ENCODE measurements at places on chromosomes 1 and 21.

DNA sequence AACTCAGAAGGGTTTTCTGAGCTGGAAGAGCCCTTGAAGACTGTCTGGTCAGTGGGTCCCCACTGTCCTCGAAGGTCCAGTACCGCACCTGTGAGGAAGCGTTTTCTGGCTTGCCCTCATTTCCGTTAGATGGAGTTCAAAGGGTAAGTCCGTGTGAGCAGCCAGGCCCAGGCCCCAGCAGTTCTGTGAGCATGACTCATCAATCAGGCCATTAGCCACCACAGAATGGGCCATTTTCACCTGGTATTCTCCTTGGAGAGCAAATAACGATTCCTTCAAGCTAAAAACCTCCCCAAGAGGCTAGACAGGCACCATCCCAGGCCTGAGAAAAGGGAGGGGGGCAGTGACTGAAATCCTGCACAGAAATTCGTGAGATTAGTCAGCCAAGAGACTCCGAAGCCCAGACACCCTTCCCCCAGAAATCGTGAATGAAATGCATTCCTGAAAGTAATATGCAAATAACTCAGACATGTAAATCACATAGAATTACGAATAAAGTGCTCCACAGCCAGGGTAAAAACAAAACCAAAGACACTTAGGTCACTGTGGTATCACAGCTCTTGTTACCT is 66.0 kb downstream of the BCAR3 start:
- DNase-seq, result no peak

DNA sequence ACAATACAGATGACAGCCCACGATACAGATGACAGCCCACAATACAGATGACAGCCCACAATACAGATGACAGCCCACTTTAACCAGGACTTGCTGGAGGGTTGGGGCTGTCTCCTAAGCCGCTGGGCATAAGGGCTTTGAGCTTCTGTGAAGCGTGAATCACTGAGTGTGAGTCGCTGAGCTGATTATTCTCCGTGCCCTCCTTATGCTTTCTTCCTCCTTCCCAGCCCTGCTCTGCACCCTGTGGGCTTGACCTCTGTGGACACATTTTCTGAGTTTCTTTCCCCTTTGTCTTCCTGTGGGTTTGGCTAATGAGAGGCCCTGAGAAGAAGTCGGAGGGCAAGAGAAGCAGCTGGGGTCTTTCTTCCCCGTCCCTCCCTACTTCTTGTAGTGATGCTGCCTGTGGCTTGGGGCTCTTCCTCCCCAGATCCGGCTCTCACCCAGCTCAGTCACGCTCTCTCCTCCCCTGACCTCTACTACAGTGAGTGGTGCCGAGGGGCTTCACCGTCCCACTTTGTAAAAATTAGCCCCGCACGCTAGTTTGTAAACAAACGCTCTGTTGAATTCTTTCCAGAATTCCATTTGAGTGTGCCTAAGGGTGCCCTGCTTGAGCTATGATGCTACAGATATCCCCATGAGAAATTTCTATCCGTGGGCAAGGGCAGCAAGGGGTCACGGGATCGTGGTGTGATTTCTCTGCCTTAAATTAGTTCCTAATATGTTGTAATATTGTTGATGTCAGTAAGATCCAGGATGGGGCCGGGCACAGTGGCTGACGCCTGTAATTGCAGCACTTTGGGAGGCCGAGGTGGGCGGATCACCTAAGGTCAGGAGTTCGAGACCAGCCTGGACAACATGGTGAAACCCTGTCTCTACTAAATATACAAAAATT is 46.4 kb upstream of the SOD1 start:
- DNase-seq, result no peak

- DNase-seq, result peak; percentile 66
These were observed 93.1 kb downstream of the NID1 start for GRCh38 chr1:235971571-235972310.

DNA sequence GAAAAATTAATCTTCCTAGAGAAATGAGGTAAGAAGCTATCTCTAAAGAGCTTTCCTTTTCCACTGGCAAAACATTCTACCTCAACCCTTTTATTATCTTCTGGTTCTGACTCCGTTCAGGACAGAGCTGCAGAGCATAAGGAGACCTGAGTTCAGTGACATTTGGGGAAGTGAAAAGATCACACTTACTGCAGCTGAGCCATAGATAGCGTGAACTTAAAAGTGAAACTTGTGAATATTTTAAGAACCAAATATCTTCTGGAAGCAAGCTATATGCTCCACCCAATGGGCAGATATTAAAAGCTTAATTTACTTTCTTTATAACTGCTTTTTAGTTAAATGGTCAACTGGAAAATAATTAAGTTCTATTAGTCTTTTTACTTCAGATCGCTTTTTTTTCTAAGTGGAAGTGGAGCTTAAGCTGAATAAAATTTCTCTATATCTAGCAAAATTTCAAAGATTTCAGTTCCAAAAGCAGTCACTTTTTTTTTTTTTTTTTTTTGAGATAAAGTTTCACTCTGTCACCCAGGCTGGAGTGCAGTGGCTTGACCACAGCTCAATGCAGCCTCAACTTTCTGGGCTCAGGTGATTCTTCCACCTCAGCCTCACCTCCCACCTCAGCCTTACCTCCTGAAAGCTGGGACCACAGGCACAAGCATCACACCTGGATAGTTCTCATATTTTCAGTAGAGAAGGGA is 11.9 kb downstream of the PTPN22 start:
- no peak for DNase-seq

DNA sequence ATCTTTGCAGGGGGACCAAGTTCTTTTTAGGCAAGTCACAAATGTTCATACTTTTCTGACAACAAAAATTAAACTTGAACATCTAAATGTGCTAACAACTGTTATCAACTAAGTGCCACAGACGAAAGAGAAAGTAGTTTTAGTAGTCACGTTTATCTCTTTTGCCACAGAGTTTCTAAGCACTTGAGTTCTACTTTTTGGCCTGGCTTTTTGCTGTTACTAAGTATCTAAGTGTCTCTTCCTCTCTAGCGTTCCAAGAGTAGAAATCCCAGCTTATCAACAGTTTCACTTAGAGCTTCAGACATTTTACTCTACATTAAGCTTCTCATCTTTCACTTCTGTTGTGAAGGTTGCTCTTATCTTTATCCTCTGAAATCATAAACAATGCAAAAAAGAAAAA is 34.2 kb downstream of the GATAD2B start:
- no peak for DNase-seq

DNA sequence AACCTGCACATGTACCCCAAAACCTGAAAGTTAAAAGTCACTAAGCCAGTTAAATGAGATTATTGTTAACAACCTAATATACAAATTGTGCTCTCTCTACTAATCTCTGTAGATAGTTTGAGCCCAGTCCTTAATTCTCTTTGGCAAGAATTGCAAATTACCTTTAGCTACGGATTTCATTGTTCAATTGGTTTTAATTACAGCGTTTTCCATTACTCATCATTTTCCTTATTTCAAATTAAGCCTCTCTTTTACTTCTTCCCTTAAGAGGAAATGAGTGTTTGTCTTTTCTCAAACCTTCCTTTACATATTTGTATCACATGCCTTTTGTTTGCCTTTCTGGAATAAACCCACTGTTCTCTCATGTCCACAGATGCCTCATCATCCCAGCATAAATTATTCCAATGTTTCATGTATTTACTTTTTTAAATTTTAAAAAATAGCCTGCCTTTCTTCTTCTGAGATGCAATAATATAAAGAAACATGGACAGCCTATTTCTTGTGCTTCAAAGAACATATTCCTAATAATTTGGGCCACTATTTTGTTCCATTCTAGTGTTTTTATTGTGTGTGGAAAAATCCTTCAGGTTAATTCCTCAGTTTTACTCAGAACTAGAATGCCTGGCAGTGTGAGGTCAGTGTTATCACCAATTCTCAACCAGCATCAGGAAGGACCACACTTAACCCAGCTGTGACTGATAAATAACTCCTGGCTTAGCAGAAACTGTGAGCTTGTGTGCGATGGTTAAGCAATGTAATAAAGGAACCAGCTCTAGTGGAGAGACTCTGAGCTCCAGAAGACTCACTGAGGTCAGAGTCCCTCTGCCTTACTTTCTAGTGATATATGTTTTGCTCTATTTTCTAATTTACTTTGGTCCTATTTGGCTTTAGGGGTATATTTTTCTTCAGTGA is 600.5 kb downstream of the LTN1 start:
- no peak for DNase-seq

DNA sequence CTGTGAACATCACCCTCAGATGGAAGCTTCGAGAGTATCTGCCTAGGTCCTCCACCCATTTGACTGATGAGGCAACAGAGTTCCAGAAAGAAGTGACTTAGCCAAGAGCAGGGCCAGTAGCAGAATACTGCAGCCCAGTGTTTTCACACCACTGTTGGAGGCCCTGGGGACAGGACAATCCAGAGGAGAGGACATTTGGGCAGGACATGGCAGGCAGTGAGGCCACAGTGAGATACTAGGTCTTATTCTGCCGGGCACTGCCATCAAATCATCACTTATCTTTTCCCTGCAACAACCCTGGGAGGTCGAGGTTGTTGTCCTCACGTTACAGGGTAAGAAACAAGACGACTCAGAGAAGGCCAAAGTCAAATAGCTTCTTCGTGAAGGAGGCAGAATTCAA is 5.5 kb upstream of the FOXO6 start:
- no peak for DNase-seq

DNA sequence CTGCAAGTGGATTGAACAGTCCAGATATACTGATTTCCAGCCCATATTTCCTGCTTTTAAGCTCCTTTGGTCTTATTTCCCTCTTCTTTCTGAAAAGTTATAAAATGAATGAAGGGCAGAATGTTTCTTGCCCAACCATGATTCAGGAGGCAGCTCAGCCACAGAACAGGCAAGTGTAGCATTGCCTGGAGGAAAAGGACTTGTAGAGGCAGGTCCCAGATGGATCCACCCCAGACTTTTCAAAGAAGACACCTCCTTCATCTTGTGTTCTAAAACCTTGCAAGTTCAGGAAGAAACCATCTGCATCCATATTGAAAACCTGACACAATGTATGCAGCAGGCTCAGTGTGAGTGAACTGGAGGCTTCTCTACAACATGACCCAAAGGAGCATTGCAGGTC is at the start of gene CLCA2:
Gene CLCA2, plus strand, starts transcription at position 299 of the 400 bp plus-strand sequence. Its CDS starts 77 bp downstream, at position 376.
- DNase-seq, result no peak

- DNase-seq, result no peak
These were observed 54.9 kb downstream of the TM2D1 start for GRCh38 chr1:61670016-61670415.

DNA sequence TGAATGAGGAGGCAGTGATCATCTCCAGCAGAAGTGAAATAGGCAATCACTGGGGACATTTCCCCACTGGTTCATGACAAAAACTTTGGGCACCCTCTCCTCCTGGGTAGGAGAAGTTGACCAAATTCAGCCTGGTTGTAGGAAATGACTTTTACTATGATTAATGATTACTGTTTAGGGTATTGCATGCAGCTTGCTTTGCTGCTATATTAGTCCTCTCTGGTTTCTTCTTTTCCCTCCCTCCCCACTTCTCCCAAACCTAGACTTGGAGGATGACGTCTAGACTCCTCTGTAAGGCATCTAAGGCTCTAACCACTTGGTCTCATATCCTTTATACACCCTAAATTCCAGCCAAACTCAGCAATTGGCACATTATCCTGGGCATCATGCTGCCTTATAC is 3.4 kb upstream of the RGS16 start:
- DNase-seq, result no peak

DNA sequence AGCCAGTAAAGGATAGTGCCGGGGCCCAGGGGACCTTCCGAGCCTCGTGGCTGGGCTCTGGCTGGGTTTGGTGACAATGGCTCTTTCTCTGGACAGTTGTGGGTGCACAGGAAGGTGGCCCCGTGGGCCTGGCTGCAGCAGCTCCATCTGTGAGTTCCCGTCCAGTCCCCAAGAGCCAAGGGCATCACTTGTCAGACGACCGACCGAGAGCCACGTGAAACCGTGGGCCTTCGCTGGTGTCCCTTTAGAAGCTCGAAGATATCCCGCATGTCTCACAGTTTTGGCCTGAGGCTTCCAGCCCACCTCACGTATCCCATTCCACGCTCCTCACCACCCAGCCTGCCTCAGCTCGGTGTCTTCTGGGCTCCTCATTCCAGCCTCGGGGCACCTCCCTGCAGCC is 27.2 kb upstream of the UMODL1 start:
- DNase-seq, result no peak

DNA sequence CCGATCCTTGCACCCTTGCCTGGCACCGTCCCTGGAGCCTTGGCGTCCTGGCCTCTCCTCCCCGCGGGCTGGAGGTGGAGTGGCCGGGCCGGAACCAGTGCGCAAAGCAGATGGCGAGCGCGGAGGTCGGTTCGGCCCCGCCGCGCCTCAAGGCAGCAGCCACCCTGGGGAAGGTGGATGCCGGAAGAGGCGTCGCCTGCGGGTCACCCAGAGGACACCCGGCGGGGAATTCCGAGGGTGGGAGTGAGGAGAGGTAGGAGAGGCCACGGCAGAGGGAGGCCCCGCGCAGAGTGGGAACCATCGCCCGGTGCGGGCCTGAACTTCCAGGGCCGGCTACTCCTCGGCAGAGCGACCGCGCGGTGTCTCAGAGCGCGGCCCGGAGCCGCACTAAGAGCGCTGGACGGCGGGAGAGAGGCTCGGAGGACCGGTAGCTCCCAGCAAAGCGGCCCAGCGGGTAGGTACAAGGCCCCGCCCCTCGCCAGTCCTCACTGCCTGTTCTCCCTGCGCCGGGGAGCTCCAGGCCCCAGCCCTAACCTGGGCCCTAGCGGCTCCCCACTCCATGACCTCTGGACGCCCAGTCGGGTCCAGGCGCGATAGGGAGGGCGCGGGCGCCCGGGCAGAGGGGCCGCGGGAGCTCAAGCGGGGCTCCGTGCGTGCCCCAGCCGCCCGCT is at the start of gene RNF207:
Gene RNF207, plus strand, starts transcription at position 271 of the 671 bp plus-strand sequence. CDS start 417 bp downstream, outside the sequence.
- DNase-seq, result no peak

DNA sequence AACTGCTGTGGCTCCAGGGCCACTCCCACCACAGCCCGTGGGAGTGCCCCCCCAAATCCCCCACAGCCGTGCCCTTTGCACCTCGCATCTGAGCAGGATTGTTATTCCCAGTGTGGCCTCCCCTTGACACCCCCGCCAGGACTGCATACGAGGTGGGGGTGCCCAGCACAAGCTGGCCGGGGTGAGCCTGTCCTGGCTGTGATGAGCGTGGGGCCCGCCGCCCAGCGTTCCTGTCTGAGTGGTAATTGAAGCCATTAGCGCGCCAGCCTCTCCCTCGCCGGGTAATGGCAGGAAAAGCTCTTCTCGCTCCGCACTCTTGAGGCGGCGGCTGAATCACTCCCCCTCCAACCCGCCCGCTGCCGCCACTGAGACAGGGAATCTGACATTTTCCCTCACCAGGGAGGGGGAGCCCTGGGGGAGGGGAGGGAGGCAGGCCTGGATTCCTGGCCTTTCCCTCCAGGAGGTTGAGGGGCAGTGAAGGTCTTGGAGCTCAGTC is 27.7 kb downstream of the PTPRF start:
- DNase-seq, result no peak

- DNase-seq, result no peak
These were observed 2.5 kb downstream of the SDC3 start for GRCh38 chr1:30905916-30906620.

DNA sequence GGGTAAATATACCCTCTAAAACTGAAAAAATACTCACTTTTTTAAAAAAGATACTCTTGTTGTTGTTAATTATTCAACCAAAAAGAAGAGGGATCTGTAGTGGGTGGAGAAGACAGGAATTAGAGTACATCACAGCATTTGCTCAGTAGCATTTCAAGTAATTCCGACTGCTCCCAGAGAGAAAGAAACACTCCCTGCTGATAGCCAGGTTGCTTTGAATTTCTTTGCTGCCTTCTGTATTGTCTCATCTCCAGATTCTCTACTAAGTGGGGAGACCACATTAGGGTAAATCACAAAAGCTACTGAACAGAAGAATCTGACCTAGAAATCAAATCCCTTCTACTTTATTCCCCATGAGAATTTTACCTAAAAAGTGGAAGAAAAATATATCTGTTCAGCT is 661.1 kb downstream of the BRINP3 start:
- no peak for DNase-seq
